ENCODE measurements at places on chromosomes 7 and 10. TPM values are rescaled to one million over a fixed set of nuclear protein-coding genes. Genes with fewer than 3 reads are reported as not detected.

GRCh38 chr7:1727812-1728570, 57.9 kb downstream of the ELFN1 start:
- no peak for DNase-seq

DNA sequence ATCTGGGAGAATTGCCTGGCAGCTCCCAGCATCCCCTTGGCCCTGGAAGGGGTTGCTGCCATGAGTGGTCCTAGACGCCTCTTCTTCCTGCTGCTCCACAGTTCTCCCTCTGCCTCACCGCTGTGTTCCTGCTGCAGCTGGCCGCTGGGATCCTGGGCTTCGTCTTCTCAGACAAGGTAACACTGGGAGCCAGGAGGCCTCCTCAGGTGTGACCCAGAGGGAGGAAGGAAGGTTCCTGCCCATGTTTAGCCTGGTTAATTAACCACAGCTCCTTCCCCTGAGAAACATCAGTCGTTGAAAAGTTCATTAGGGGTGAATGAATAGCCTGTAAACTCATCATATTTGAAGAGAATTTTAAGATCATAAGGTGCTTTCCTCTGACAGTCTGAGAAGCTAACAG, 18.2 kb downstream of the TSPAN33 start:
- DNase-seq = no peak

GRCh38 chr7:1536743-1537534, 6.4 kb downstream of the MAFK start:
- DNase-seq = peak; percentile 94

- no peak for DNase-seq
Observed at GRCh38 chr7:29328045-29328444, 133.5 kb downstream of the CHN2 start.

- no peak for DNase-seq
Observed at GRCh38 chr10:119786117-119786769, 60.4 kb downstream of the INPP5F start.

- no peak for DNase-seq
Observed at GRCh38 chr7:127251036-127251464, 1.7 kb downstream of the GRM8 start.

The PTN gene
- 8.3 TPM for total RNA-seq

The FKBP6 gene
- not detected for total RNA-seq

The BAMBI gene
- total RNA-seq = 54.8 TPM
